ENCODE measurements at places on chromosomes 11 and 22.

GRCh38 chr11:72741849-72742512, 10.2 kb downstream of the ARAP1 start:
- no peak for DNase-seq

GRCh38 chr11:36358436-36358835, 62.3 kb downstream of the PRR5L start:
- DNase-seq: no peak

DNA sequence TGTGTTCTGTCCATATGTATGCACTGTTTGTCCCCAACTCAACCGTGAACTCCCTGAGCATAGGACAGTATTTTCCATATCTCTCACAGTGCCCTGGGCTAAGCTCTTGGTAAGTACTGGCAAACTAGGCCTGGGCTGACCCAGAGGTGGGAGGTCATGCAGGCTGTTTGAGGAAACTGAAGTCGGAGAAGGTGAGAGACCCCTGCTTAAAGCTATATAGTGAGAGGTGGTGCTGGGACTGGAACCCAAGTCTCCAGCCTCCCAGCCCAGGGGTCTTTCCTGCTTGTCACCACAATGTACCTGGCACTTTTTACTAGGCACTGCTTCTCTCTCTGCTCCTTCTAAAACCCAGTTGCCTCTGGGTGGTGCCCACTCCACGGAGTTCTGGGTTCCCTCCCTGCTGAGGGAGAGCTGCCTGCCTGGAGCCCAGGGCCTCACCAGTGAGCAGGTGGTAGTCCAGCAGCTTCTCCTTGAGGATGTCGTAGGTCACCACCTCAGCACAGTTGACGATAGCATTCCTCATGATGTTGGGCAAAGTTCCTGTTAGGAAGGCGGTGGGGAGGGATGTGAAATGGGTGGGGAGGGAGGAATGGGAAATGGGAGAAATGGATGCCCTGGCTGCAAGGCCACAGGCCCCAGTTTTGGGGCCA, 4.7 kb downstream of the UCP3 start:
- no peak for DNase-seq

- DNase-seq: no peak
Measured at GRCh38 chr22:50665738-50666137, 6.9 kb upstream of the SHANK3 start.

DNA sequence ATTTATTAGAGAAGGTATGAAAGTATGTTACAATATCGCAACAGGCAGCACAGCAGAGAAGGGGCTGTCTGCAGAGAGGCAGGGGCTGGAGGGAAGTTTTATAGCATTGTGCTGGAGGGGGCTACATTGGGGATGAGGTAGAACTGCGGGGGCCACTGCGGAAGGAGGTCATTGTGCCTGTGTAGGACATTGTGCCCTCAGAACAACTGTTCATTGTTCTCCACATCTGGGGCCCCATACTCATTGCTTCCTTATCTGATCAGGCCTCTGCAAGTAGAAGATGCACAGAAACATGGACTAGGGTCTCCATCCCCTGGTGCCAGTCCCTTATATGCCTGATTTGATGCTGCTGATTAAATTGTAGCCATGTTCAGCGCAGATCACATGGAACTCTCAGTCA, 12.1 kb downstream of the NADSYN1 start:
- no peak for DNase-seq

- DNase-seq: no peak
Measured at GRCh38 chr11:640021-640706, 3.1 kb downstream of the DRD4 start.
